Activated T-helper 1 cell treated with Interleukin-2 at 50 U/mL for 16 hours (primary cell): ENCODE measurements at places on chromosomes 12 and 14.

- no peak for DNase-seq
Measured at GRCh38 chr14:58501214-58501816, 73.8 kb downstream of the KIAA0586 start.

DNA sequence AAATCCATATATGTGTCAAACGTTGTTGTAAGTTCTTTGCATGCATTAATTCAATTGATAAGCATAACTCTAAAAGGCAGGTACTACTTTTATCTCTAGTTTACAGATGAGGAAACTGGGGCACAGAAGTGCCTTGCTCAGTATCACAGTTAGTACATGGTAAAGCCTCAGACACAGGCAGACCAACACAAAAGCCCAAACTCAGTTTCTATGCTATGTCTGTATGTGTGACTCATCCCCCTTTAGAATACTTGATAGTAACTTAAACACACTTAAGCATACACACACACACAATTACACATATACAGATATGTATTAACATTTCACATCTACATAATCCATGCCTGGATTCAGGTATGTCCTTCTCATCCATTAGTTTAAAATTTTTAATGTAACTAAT lies 88.0 kb downstream of the EPS8 start:
- no peak for DNase-seq

GRCh38 chr14:47746986-47747385 lies 71.6 kb upstream of the MDGA2 start:
- DNase-seq = no peak

DNA sequence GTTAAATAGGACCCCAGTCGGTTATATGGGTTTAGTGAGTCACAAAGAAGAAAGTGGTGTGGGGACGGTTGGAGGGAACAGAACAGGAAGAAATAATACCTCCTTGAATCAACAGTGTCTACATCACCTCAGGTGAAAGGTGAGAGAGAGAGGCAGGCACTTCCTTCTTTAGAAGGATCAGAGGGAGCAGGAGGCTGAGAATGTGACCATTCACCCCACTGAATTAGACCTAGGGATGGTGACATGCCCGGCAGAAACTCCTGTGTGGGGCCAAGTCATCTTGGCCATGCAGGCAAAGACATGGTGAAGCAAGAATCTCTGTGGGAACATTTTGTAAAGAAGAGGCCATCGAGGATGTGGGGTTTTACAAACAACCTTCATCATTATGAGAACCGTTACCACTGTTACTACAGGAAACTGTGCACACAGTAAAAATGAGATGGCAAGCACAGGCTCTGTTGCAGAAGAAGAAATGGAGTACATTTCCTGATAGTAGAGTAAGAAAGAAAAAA lies 1196.9 kb downstream of the VRK1 start:
- DNase-seq = no peak

DNA sequence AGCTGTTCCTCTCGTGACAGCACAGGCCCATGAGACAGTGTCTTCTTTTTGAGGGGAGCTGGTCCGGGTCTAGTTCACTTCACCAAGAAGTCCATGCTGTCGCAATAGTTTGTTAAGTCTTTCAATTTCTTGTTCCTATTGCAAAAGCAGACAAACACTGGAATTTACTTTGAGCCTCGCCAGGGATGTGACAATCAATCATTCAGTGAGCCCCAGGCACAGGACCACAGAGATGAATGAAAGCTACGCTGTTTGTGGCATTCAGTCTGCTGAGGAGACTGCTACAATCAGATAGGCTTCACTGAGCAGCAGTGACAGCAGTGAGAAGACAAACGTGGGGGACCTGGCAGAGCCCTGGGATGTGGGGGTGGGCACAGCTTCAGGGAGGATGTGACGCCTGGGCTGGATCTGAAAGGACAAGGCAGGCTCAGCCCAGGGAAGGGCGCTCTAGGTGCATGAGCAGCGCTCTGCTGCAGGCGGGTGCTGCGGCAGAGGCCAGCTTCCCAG lies 35.5 kb downstream of the TCTN1 start:
- no peak for DNase-seq

DNA sequence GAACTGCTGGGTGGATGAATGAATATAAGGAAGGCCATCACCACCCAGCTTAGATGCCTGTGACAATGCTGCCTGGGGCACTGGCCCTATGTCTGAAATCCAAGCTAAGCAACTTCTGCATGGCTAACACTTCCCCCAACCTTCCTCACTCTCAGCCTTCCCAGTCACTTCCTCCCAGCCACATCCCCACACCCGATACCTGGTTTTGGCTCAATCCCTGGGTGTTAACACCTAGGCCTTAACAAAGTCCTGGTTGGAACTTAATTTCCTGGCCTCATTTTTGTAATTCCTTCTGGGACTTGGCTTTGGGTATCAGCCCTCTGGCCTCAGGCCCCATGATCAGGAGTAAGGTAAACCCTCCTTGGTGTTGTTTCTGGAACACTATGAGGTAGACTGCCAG lies 110.0 kb downstream of the EFCAB11 start:
- no peak for DNase-seq

DNA sequence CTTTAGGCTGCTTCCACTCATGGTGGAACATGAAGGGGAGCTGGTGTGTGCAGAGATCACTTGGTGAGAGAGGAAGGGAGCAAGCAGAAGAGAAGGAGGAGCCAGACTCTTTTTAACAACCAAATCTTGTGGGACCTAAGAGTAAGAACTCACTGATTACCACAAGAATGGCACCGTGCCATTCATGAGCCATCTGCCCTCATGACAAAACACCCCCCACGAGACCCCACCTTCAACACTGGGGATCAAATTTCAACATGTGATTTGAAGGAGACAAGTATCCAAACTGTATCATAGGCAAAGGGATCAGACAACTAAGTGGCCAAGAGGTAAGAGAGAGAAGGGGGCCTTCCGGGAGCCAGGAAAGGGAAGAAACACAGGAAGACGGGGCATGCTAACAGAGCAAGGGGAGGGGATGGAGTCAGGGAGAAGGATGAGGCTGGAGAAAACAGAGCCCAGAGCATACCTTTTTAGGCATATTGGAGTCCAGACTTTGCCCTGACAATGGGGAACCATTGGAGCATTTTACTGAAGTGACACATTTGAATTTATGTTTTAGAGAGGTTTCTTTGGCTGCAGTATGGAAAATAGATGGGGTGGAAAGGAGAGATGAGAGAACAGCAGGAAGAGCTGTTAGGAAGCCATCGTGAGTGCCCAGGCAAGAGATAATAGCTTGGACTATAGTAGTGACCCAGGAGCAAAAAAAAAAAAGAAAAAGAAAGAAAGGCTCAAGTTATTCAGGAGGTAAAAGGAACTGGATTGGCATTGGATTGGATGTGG lies 204.4 kb upstream of the NUDT4 start:
- DNase-seq = no peak
